ENCODE measurements at places on chromosomes 6 and 20. TPM values are rescaled to one million over a fixed set of nuclear protein-coding genes. Genes with fewer than 3 reads are reported as not detected.
A peak's percentile ranks its signal among the peaks of the same experiment; 100 is the strongest.

- peaks cover 58% of the 10 kb centered on the region for H3K4me1 ChIP-seq
- peak overlapping the region; percentile 89 for H3K4me3 ChIP-seq
- no peak for DNase-seq
- H3K36me3 ChIP-seq: no peaks in the 10 kb centered on the region
Measured at GRCh38 chr20:50510706-50511542, 741 bp downstream of the PTPN1 start.

DNA sequence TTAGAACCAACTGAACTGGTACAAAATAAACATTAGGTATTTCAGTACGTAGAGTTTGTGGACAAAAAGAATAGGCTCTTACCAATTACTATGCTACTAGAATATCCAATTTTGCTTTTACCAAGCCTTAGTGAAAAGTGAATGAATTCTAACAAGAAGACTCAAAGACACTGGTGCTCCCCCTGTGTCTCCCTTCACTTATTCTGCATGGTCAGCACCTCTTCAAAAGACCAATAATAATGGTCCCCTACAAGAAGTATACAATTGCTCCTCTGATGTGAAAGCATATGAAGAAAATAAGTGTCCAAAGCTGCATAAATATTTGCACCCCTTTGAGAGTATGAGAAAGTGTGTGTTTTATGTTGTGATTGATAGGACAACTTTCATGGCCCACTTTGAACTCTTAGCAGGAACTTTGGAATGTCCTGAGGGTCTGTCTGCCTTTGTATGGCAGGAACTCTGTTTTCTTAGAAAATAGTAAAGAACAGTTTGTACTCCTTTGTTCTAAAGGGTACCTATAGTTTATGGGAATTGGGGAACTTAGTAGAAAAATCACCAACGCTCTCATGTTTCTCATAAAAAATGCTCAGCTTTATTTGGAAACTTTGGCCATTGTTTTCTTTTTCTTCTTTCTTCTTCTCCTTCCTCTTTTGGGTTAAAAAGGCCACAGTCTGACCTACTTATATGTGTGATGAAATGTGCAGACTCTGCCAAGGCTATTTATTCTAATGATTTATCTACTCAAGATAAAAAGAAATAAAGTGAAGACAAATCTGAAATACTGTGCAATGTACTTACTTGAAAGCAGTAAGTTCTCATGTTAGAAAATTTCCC lies 352.4 kb downstream of the LAMA2 start:
- H3K4me3 ChIP-seq: no peak overlapping the region
- DNase-seq: no peak
- H3K4me1 ChIP-seq: no peaks in the 10 kb centered on the region
- no peak overlapping the region for H3K27ac ChIP-seq
- peaks cover 2% of the 10 kb centered on the region for H3K27me3 ChIP-seq
- H3K36me3 ChIP-seq: no peaks in the 10 kb centered on the region

GRCh38 chr6:134346932-134347545 lies 29.1 kb upstream of the SGK1 start:
- peaks cover 9% of the 10 kb centered on the region for H3K4me1 ChIP-seq
- H3K27me3 ChIP-seq: no peaks in the 10 kb centered on the region
- DNase-seq: no peak
- no peak overlapping the region for H3K4me3 ChIP-seq

GRCh38 chr6:26323525-26324294 lies 41.3 kb upstream of the BTN3A2 start:
- no peak for DNase-seq
- H3K27me3 ChIP-seq: peaks cover 18% of the 10 kb centered on the region
- peak overlapping the region; percentile 15 for H3K27ac ChIP-seq
- H3K4me1 ChIP-seq: peaks cover 10% of the 10 kb centered on the region
- H3K4me3 ChIP-seq: no peak overlapping the region

- peaks cover 18% of the 10 kb centered on the region for H3K36me3 ChIP-seq
- H3K4me1 ChIP-seq: peaks cover 18% of the 10 kb centered on the region
- H3K4me3 ChIP-seq: no peak overlapping the region
- no peak for DNase-seq
- no peaks in the 10 kb centered on the region for H3K27me3 ChIP-seq
Measured at GRCh38 chr6:144364208-144364720, 79.1 kb downstream of the UTRN start.

GRCh38 chr6:5435449-5435848 lies 174.1 kb downstream of the FARS2 start:
- H3K4me3 ChIP-seq: no peak overlapping the region
- no peaks in the 10 kb centered on the region for H3K27me3 ChIP-seq
- H3K27ac ChIP-seq: no peak overlapping the region
- DNase-seq: no peak

DNA sequence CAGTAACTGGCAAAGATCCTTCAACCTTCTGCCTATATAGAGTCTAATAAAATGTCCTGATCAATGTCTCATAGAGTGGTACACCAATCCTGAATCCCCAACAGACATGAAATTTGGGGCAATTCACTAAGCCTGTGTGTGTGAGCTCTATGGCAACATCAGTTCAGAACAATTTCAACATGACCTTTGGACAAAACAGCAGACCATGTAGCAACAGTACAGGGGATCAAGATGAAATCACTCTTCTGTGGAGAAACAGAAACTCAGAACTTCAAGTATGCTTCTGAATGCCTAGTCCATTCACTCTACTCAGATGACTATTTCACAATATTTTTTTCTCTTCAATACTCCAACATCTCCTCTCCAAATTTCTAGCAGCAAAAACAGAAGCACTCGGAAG lies 49.1 kb upstream of the OPRM1 start:
- H3K4me3 ChIP-seq: no peak overlapping the region
- H3K27ac ChIP-seq: no peak overlapping the region
- no peaks in the 10 kb centered on the region for H3K4me1 ChIP-seq
- H3K36me3 ChIP-seq: no peaks in the 10 kb centered on the region
- no peak for DNase-seq

GRCh38 chr6:11096109-11096508 lies 2.5 kb downstream of the SMIM13 start:
- peaks cover 27% of the 10 kb centered on the region for H3K4me1 ChIP-seq
- H3K36me3 ChIP-seq: no peaks in the 10 kb centered on the region
- no peak overlapping the region for H3K27ac ChIP-seq

- no peak overlapping the region for H3K4me3 ChIP-seq
- no peak for DNase-seq
- peaks cover 3% of the 10 kb centered on the region for H3K36me3 ChIP-seq
- no peaks in the 10 kb centered on the region for H3K27me3 ChIP-seq
Measured at GRCh38 chr20:16363506-16364319, 209.5 kb downstream of the KIF16B start.

- no peak for DNase-seq
- no peaks in the 10 kb centered on the region for H3K36me3 ChIP-seq
- no peak overlapping the region for H3K27ac ChIP-seq
- no peaks in the 10 kb centered on the region for H3K27me3 ChIP-seq
- no peak overlapping the region for H3K4me3 ChIP-seq
Measured at GRCh38 chr6:145714731-145715130, 20.6 kb downstream of the EPM2A start.

- H3K4me1 ChIP-seq: no peaks in the 10 kb centered on the region
- H3K36me3 ChIP-seq: peaks cover 50% of the 10 kb centered on the region
- H3K4me3 ChIP-seq: no peak overlapping the region
Measured at GRCh38 chr6:159679091-159680077, 13.7 kb downstream of the SOD2 start.

- H3K4me3 ChIP-seq: no peak overlapping the region
- H3K36me3 ChIP-seq: peaks cover 4% of the 10 kb centered on the region
- no peak for DNase-seq
- no peaks in the 10 kb centered on the region for H3K27me3 ChIP-seq
- H3K4me1 ChIP-seq: no peaks in the 10 kb centered on the region
Measured at GRCh38 chr20:10565191-10565921, 108.4 kb downstream of the JAG1 start.

DNA sequence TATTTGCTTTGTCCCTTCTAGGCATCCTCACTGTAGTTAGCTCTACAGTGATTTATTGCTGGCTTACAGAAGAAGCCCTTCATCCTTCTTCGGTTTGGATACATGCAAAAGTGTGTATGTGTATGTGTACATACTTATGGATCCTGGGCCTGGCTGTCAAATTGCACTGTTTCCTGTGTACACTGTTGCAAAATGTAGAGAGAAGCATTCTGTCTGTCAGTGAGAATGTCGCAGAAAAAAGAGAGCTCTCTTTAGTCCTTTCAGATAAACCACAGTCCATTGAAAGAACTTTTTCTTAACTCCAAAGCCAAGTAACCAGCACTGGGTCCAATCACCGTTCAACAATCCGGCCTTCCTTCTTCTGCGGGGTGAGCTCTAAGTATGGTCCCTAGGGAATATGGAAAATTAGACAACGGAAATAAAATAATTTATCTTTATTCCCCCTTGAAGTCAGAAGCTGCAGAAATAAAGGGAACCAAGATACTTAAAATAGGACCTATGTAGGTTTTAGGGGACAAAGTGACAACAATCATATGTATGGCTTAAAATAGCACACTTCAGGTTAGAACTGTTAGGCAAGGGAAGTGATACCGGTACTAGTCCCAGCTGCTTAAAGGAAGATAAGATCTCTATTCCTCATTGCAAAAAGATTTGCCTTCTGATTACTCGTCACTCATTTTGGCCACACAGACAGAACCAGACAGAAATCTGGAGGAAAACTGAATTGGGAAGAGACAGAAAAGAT lies 107.0 kb downstream of the CD83 start:
- no peak for DNase-seq
- H3K27me3 ChIP-seq: peaks cover 5% of the 10 kb centered on the region
- no peaks in the 10 kb centered on the region for H3K4me1 ChIP-seq

- H3K36me3 ChIP-seq: peaks cover 29% of the 10 kb centered on the region
- no peaks in the 10 kb centered on the region for H3K4me1 ChIP-seq
- no peak overlapping the region for H3K27ac ChIP-seq
- no peak overlapping the region for H3K4me3 ChIP-seq
- DNase-seq: no peak
Measured at GRCh38 chr6:53513519-53513966, 31.4 kb downstream of the GCLC start.

GRCh38 chr6:1364791-1365190 lies 24.6 kb upstream of the FOXF2 start:
- H3K27ac ChIP-seq: no peak overlapping the region
- peaks cover 8% of the 10 kb centered on the region for H3K27me3 ChIP-seq
- H3K4me1 ChIP-seq: no peaks in the 10 kb centered on the region
- no peak overlapping the region for H3K4me3 ChIP-seq
- no peaks in the 10 kb centered on the region for H3K36me3 ChIP-seq

GRCh38 chr6:35474131-35474941 lies 6.1 kb downstream of the RPL10A start:
- peaks cover 33% of the 10 kb centered on the region for H3K36me3 ChIP-seq
- no peaks in the 10 kb centered on the region for H3K27me3 ChIP-seq
- peaks cover 25% of the 10 kb centered on the region for H3K4me1 ChIP-seq
- H3K27ac ChIP-seq: no peak overlapping the region
- DNase-seq: no peak
- H3K4me3 ChIP-seq: no peak overlapping the region

- H3K36me3 ChIP-seq: no peaks in the 10 kb centered on the region
- no peaks in the 10 kb centered on the region for H3K4me1 ChIP-seq
- no peak overlapping the region for H3K27ac ChIP-seq
- DNase-seq: no peak
Measured at GRCh38 chr6:29764422-29765196, 41.4 kb downstream of the HLA-F start.

GRCh38 chr20:5078399-5078958 lies 41.3 kb downstream of the PCNA start:
- H3K27me3 ChIP-seq: no peaks in the 10 kb centered on the region
- DNase-seq: peak; percentile 77
- peaks cover 31% of the 10 kb centered on the region for H3K4me1 ChIP-seq
- H3K36me3 ChIP-seq: no peaks in the 10 kb centered on the region

- H3K4me1 ChIP-seq: no peaks in the 10 kb centered on the region
- no peak overlapping the region for H3K27ac ChIP-seq
- no peaks in the 10 kb centered on the region for H3K36me3 ChIP-seq
- peaks cover 3% of the 10 kb centered on the region for H3K27me3 ChIP-seq
Measured at GRCh38 chr6:119661628-119662027, 312.1 kb upstream of the MAN1A1 start.

DNA sequence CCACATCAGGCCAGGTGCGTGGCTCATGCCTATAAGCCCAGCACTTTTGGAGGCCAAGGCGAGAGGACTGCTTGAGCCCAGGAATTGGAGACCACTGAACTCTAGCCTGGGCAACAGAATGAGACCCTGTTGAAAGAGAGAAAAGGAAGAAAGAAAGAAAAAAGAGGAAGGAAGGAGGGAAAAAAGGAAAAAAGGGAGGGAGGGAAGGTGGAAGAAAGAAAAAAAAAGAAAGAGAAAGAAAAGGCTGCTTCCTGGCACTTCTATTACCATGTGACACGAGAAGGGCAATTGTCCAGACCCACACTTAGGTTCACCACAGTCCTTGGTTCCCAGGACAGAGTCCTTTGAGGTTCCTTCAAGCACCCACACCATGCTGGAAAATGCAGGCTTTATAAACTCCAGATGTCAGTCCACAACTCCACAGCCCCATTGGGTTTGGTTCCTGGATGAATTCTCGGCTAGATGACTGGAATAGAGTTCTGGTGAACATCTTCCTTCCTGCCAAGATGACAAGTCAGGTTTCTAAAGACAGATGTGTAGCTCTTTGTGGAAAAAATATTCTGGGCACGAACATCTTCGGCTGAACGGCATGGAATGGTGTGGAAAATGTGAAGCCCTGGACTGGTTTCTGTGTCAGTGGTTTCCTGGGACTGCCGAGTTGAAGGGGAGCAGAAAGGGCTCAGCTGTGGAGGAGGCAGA lies 32.5 kb downstream of the NT5E start:
- no peak overlapping the region for H3K27ac ChIP-seq
- H3K36me3 ChIP-seq: no peaks in the 10 kb centered on the region
- H3K4me3 ChIP-seq: no peak overlapping the region
- no peak for DNase-seq
- H3K27me3 ChIP-seq: peaks cover 1% of the 10 kb centered on the region

- H3K4me1 ChIP-seq: no peaks in the 10 kb centered on the region
- H3K4me3 ChIP-seq: no peak overlapping the region
- peaks cover 78% of the 10 kb centered on the region for H3K36me3 ChIP-seq
- DNase-seq: no peak
- H3K27me3 ChIP-seq: no peaks in the 10 kb centered on the region
Measured at GRCh38 chr20:25016471-25016870, 23.9 kb upstream of the APMAP start.

DNA sequence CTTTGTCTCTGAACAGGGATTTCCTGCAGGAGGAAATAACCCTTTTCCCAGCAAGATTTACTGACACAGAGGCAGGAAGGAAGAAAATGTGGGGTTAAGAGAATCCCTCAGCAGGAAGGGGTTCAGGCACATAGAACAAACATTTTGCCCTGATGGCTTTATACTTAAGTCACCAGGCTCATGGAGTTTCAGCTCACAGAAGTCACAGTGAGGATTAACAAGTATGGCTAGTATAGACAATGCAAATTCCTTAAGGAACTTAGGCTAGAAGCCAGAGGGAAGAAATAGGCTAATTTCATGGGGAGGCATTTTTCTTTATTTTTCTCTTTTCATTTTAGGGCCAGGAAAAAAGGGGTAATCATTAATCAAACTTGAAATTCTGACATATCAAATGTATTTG lies 50.2 kb downstream of the MCHR2 start:
- H3K27me3 ChIP-seq: no peaks in the 10 kb centered on the region
- no peak overlapping the region for H3K27ac ChIP-seq
- no peaks in the 10 kb centered on the region for H3K36me3 ChIP-seq

GRCh38 chr20:24615353-24615752 lies 145.9 kb downstream of the SYNDIG1 start:
- DNase-seq: no peak
- H3K27me3 ChIP-seq: no peaks in the 10 kb centered on the region
- H3K4me3 ChIP-seq: no peak overlapping the region
- H3K27ac ChIP-seq: no peak overlapping the region
- H3K4me1 ChIP-seq: no peaks in the 10 kb centered on the region

SLC17A3 gene
- polyA plus RNA-seq: not detected

DDAH2 gene
- polyA plus RNA-seq: 16.7 TPM

MOG gene
- not detected for polyA plus RNA-seq

KIAA1755 gene
- polyA plus RNA-seq: not detected

ATP6V1G2 gene
- 1.1 TPM for polyA plus RNA-seq

TRAPPC3L gene
- polyA plus RNA-seq: not detected

SLC22A1 gene
- polyA plus RNA-seq: not detected

OLIG3 gene
- not detected for polyA plus RNA-seq

SAYSD1 gene
- 23.0 TPM for polyA plus RNA-seq

STX11 gene
- 18.2 TPM for polyA plus RNA-seq

SMOC2 gene
- polyA plus RNA-seq: not detected

Data from CD4-positive, CD25-positive, alpha-beta regulatory T cell (primary cell).